ENCODE measurements at places on chromosomes 7 and 10.

DNA sequence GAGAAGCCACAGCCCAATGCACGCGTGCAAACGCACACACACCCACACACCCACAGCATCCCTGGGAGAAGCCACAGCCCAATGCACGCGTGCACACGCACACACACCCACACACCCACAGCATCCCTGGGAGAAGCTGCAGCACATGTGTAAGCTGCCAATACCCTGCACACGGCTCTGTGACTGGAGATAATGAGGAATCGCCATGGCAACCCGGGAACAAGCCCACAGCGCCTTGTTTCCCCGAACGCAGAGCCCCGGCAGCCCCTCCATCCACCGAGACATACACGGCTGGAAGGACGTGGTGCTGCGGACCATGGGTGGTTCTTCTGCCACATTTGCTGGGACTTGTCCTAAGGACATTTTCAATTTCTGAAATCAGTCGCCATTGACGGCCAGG is 221.3 kb downstream of the PTPRN2 start:
- DNase-seq = no peak

- no peak for DNase-seq
Observed at GRCh38 chr10:89369156-89370105, 8.4 kb upstream of the IFIT1B start.

- DNase-seq = no peak
Observed at GRCh38 chr7:128849804-128850490, 12.7 kb upstream of the ATP6V1F start.

DNA sequence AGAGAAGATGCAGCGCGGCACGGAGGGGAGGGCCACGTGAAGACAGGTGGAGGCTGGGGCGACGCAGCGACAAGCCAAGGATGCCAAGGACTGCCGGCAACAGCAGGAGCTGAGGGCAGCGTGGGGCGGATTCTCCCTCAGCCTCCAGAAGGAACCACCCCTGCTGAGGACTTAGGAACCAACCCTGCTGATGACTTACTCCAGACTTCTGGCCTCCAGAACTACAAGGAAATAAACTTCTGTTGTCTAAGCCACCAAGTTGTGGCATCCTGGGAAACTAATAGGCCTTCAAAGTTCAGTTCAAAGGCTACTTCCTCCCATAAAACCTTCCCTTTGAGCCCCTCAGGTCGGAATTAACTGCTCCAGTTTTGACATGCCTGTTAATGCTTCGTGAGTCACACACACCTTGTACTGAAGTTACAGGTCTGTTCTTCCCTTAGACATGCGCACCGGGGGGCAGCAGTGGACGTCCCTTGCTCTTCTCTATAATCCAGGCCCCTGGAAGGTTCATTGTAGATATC is 88.4 kb upstream of the RHEB start:
- DNase-seq = no peak

- no peak for DNase-seq
Observed at GRCh38 chr10:3720228-3721019, 64.6 kb downstream of the KLF6 start.
